ENCODE measurements at places on chromosomes 7 and 10.

DNA sequence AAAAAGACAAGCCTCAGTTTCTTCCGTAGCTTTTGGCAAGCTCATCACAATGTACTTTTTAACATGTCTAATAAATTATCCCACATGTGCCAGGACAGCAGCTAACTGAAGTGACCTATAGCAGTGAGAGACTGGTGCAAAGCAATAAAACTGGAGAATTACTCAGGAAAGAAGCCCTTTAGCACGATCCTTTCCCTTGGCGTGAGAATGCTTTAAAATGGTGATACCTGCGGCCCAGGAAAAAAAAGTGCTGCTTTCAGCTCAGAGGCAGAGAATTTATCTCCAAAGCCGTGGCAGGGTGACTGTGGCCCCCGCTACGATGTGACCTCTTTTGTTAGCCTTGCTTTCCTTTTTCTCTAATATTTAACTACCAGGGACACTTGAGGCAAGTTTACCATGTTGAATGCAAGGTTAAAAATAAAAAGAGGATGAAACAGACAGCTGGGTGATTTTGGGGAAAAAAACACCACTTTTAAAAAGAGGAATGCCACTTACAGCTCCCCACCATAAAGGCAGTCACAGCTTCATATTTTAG, 184.0 kb downstream of the FANK1 start:
- no peak for DNase-seq

DNA sequence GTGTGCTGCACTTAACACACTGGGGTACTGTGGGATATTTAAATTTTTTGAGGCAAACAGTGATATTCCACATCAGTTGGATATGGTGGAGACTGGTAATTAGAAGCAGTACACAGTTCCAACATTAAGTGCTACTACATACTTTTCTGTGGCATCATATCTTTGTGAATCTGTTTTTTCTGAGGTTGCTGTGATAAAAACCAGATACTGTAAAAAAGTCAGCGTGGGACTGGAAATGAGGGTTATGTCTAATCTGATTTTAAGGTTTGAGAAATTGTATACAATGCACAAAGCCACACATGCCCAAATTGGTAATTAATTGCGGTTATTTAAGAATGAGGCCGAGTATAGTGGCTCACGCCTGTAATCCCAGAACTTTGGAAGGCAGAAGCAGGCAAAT, 41.2 kb downstream of the TBC1D12 start:
- no peak for DNase-seq

DNA sequence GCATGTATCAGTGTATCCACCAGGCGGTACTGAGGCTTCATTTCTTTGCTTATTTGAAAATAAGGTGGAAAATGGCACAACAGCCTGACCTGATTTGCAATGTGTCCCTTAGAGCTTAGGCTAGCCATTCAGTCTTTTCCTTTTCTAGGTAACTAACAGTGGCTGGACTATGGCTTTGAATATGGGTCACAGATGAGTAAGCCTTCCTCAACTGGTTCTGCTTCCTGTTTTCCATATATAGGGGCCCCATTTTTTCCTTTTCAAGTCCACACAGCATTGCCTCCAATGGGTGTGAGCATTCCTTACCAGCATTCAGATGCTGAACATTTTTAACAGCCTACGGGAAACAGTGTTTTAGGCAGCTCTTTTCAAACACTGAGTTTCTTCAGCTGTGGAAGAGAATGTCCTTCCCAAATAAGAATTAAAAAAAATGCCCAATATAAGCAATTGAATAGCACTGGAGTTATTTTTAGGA, 3.9 kb upstream of the ITGB1 start:
- no peak for DNase-seq

DNA sequence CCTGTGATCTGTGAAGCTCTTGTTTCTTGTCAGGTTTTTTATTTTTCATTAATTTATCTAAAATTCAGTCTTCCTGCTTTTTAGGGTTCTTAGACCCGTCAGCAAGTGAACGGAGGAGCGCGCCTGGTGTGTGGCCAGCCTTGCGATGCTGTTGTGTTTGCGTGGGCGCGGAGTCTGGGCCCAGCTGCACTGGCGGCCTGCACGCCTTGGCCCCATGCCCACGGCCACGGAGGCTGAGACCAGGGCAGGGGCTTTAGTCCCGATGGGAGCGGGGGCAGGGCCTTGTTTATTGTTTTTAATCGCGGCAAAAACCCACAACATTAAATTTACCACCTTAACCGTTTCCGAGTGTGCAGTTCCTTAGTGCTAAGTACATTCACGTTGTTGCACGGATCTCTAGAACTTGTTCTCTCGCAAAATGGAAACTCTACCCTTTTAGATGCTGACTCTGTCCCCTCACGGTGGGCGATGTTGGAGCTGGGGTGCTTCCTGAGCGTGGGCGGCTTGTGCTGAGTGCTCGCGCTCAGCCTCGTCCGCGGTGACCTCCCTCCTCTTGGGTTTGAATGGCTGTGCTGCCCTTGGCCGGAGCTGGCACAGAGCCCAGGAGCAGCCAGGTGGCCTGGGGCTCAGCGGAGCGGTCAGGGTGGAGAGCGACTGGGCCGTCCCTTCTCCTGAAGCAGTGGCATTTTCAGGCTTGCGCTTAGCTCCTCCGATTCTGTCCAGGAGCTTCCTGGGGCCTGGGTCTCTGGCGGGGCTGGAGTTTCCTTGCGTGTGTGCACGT, 69.1 kb downstream of the INPP5A start:
- DNase-seq, result no peak

- DNase-seq, result no peak
Measured at GRCh38 chr10:15784662-15785300, 65.1 kb upstream of the ITGA8 start.

- DNase-seq, result no peak
Measured at GRCh38 chr7:98116656-98117461, 10.2 kb downstream of the LMTK2 start.

All from activated CD8-positive, alpha-beta memory T cell treated with anti-CD3 and anti-CD28 coated beads, Interleukin-2, amount 50 U/mL, for 4 hours (primary cell).